ENCODE measurements at places on chromosomes 5 and 9.

GRCh38 chr9:37776328-37776727, 8.5 kb downstream of the EXOSC3 start:
- no peak for DNase-seq

GRCh38 chr5:37532976-37533740, 154.0 kb downstream of the WDR70 start:
- no peak for DNase-seq

DNA sequence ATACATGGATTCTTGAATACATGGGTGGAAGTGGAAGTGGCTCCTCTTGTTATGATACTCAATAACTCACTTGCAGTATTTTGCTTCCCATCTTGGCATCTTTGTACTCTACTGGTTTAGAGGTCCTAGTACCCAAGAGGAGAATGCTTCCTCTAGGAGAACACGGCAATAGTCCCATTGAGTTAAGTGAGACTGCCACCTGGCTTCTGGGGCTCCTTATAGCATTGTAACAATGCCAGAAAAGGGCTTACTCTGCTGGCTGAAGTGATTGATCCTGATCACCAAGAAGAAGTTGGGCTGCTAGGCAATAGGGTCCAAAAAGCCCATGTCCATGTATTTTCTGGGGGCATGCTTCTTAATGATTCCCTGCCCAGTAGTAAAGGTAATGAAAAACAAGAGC, 627.6 kb upstream of the SGCD start:
- DNase-seq = no peak

DNA sequence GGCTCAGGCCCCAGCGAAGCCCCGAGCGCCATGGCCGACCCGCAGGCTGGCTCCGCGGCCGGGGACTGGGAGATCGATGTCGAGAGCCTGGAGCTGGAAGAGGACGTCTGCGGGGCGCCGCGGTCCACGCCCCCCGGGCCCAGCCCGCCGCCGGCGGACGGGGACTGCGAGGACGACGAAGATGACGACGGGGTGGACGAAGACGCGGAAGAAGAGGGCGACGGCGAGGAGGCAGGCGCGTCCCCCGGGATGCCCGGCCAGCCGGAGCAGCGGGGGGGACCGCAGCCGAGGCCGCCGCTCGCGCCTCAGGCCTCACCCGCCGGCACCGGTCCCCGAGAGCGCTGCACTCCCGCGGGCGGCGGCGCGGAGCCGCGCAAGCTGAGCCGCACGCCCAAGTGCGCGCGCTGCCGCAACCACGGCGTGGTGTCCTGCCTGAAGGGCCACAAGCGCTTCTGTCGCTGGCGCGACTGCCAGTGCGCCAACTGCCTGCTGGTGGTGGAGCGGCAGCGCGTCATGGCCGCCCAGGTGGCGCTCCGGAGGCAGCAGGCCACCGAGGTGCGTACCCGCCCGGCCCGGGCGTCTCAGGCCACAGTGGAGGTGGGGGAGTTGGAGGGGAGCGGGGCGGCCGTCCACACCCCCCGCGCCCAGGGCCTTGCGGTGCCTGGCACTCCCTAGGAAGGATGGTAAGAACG, 1.6 kb downstream of the DMRT2 start:
- DNase-seq = peak; percentile 16

- DNase-seq = no peak
Measured at GRCh38 chr9:101225271-101225670, 159.5 kb downstream of the BAAT start.

DNA sequence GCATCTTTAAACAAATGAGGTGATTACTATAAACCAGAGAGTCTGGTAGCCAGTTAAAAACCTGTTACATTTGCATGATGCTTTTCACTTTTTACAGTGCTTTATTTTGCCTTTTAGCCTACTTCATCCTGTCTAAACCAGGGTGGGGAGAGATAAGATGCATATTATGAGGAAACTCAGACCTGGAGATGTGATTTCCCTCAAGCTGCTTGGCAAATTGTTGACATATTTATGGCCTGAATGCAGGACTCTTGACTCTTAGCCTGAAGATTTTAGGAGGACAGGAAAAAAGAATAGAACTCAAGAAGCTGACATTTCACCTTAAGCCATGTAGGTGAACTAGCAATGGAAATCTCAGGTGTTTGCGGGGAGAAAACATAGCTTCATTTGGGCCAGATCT, 202.8 kb downstream of the NMUR2 start:
- no peak for DNase-seq

- no peak for DNase-seq
Measured at GRCh38 chr5:135966165-135966564, 11.4 kb upstream of the LECT2 start.

DNA sequence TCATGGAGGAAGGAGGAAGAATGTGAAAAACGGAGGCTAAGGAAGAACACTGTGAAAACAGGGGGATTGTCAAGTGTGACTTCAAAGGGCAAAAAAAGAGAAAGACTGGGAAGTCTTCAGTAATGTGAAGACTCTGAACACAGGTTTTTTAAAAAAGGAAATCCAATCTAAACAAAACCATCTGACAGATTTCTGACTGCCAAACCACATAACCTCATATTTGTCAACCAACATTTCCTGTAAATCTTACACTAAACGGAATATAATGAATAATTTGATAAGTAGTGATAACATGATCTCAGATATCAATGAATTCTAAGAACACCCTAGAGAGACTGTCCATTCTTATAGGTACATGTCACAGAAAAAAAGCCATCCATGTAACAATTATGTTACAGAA, 124.7 kb downstream of the FBN2 start:
- no peak for DNase-seq

- DNase-seq = no peak
Measured at GRCh38 chr5:43485406-43485805, 1.7 kb upstream of the TMEM267 start.

DNA sequence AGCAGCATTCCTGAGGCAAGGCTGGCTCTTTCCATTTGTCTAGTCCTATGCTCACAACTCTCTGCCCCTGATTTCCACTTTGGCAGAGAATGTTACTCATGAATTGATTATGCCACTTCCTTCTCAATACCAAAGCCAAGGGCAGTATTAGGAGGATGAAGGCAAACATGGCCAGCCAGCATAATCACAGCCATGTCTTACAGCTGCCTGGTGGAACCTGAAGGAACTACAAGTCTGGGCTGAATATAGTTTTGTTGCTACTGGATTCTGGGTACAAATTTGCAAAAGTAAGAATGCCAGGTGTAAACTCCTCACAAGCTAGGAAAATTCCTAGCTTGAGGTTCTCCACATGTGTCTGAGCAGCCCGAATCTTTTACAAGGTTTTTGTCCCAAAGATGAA, 4.2 kb downstream of the SIL1 start:
- DNase-seq = no peak

DNA sequence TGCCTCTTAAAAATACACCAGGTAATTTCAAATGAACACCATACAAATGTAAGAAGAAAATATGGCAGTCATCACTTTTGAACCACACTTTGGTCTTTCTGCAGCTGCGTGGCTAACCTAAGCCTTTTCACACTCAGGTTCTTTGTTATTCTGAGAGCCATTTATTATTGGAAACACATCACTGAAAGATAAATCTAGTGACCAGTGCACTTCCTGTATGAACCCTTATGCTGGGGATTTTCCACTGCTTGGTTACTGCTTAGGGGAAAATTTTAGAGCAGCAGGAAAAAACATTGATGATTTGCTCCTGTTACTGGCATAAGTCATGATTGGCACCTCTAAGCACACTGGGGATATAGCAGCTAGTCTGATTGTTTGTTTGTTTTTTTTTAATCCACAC, 58.6 kb upstream of the RANBP3L start:
- DNase-seq = no peak

DNA sequence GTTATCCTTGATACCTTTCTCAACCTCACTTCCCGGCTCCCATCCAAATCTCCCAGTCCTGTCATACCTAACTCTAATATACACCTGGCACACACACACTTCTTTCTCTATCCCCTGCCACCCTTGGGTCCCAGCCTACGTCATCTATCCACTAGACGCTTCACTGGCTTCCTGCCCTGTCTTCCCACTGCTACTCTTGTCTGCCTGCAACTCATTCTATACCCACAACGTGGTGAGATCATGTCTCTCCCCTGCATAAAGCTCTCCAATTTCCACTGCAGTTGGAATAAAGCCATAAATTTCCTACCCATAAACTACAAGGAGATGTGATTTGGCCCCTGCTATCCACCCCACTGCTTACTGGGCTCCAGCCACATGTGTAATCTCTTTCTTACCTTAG, 93.5 kb downstream of the JMY start:
- no peak for DNase-seq

DNA sequence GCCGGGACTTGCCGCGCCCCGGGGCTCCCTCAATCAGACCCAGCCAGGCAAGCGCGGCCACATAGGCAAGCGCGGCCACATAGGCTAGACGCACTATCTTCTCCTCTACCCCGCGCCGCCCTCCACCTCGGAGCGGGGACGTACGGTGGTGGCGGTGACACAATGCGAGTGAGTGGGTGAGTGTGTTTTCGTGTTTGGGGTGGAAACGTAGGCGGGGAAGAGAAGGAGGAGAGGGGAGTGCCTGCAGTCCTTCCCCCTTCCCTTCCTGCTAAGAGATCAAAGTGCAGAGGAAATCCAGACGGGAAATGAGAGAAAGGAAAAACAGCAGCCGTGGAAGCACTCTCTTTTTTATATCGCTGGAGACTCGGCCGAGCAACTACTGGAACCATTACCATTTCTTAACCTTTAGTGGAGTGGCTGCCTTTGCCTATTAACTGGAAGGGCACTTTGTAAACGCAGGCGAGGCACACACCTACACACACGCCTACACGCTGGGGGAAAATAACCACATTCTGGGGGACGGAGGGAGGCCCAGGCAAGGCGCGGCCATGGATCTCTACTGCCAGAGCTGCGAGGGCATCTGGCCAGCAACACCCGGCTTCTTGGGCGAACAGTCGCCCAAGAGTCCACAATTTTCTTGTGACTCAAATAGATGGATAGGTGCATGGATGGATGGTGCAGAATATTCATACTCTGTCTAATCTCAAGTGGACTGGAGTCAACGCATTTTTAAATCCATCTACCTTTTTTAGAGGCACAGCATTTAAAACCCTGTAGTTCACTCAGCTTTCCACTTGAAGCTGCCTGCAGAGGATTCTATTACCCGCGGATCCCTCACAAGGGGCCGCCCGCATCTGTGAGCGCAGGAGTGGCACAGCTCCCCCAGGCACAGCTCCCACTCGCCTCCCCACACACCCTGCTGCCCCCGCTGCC, 2.1 kb downstream of the EDIL3 start:
- peak; percentile 24 for DNase-seq

DNA sequence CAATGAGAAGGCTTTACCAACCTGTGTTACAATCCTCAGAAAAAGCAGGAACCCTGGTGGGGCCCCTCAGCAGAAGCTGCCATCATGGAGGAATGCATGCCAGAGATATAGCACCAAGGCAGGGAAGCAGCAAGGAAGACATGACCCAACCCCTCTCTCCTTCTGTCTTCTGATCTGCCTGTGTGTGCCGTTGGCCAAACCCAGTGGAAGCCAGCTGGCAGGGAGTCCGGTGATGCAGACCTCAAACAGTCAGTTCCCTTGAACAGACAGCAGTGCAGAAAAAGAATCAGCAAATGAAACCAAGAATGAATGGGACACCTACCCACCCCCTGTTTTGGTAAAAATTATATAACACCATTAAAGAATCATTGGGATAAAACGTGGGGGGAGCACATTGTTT, 234.2 kb downstream of the ZNF608 start:
- DNase-seq = no peak

GRCh38 chr5:39158127-39158593, 61.2 kb downstream of the FYB1 start:
- peak; percentile 30 for DNase-seq

GRCh38 chr9:91889161-91889911, 60.7 kb downstream of the ROR2 start:
- DNase-seq = no peak

- DNase-seq = no peak
Measured at GRCh38 chr5:93371893-93372292, 209.1 kb downstream of the NR2F1-AS1 start.

- DNase-seq = no peak
Measured at GRCh38 chr9:94269264-94269663, 10.2 kb downstream of the ZNF169 start.

DNA sequence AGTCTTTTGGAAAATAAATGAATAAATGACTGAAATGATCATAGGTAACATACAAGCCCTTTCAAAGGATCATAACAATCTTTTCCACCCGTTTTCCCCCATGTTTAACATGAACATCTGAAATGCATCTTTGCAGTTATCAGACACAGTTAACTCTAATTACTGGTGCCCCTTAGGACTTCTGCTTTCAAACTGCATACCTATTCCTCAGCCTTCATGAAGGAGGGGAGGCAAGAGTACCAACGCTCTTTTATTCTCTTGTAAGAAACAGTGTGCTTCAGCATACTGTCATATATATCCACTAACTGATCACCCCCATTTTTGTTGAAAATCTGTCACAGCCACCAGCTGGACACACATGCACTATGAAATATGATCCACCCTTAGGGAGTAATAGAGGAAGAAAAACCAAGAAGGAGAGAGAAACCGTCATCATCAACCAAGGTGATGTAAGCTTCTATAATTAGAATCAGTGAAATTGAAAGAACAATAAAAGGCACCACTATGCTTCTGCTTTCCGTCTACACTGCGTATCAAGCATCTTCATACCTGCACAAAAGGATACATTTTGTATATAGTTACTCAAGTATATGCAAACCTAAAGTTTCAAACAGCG, 98.7 kb downstream of the RAPGEF6 start:
- DNase-seq = no peak

- DNase-seq = peak; percentile 5
Measured at GRCh38 chr5:115180165-115180709, 10.5 kb upstream of the TRIM36 start.

DNA sequence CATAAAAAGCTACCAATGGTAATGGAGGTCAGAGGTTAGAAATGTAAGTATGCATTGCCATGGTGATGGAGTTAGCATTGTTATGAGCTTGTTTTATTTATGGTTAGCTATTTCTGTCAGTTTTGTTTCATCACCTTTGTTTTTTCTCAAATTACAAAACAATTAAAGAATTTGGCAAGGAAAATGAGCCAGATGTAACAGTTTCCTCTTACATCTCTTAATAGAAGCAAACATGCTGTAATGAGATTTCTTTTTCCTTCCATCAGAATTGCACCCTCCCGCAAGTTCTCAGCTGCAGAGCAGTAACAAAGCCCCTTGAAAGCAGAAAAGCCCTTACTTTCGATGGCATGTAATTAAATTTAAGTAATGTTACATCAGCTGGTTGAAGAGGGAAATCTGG, 233.0 kb downstream of the SGCD start:
- DNase-seq = peak; percentile 73

GRCh38 chr5:172681421-172681820, 40.4 kb downstream of the NEURL1B start:
- DNase-seq = no peak

- no peak for DNase-seq
Measured at GRCh38 chr5:155394727-155395126, 381.2 kb downstream of the KIF4B start.

All from AG10803 (cell line).